Stimulated activated naive CD4-positive, alpha-beta T cell treated with Interleukin-2 at 50 U/mL for 16 hours (primary cell): ENCODE measurements at places on chromosomes 2 and 18.

GRCh38 chr2:200778038-200778437 lies 33.7 kb upstream of the BZW1 start:
- DNase-seq, result no peak

DNA sequence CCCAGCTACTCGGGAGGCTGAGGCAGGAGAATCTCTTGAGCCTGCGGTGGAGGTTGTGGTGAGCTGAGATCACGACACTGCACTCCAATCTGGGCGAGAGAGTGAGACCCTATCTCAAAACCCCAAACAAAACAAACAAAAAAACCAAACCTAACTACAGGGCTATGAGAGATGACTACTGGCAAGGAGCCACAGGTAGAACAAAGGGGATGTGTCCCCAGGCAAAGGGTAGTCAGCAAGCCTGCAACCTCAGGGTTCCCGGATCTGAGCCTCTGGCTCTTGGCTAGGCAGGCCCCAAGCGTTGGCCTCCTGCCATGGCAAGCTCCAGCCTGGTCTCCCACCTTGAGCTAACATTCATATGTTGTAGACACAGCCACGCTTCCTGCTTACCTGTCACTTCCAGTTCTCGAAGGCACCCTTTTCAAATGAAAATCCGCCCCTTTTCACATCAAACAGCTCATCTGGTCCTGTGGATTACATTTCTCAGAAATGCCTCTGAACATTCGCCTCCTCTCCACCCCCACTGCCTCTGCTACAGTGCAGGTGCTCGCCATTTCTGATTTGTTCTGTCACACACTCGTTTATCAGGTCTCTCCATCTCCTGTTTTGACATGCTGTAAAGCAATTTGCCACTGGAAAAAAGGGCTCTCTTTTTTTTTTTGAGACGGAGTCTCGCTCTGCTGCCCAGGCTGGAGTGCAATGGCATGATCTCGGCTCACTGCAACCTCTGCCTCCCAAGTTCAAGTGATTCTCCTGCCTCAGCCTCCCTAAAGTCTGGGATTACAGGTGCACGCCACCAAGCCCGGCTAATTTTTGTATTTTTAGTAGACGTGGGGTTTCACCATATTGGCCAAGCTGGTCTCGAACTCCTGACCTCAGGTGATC lies 13.1 kb upstream of the ACTR3 start:
- peak; percentile 77 for DNase-seq

GRCh38 chr2:101998556-101998895 lies 6.8 kb downstream of the IL1R2 start:
- no peak for DNase-seq

- no peak for DNase-seq
Measured at GRCh38 chr2:27051902-27052645, 606 bp downstream of the AGBL5 start.

DNA sequence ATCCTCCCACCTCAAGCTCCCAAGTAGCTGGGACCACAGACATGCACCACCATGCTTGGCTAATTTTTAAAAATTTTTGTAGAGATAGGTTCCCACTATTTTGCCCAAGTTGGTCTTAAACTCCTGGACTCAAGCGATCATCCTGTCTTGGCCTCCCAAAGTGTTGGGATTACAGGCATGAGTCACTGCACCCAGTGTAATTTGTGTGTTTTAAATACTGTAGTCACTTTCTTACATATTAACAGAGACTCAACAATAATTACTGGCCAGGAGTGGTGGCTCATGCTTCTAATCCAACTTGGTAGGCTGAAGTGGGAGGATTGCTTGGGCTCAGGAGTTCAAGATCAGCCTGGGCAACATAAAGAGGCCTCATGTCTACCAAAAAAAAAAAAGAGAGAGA lies 293.0 kb downstream of the RDH14 start:
- no peak for DNase-seq

GRCh38 chr18:22314420-22314819 lies 103.3 kb downstream of the CTAGE1 start:
- no peak for DNase-seq

GRCh38 chr2:224008702-224009261 lies 30.3 kb downstream of the SERPINE2 start:
- DNase-seq, result no peak

GRCh38 chr2:55618275-55619055 lies 1.0 kb upstream of the PPP4R3B start:
- DNase-seq, result peak; percentile 30

DNA sequence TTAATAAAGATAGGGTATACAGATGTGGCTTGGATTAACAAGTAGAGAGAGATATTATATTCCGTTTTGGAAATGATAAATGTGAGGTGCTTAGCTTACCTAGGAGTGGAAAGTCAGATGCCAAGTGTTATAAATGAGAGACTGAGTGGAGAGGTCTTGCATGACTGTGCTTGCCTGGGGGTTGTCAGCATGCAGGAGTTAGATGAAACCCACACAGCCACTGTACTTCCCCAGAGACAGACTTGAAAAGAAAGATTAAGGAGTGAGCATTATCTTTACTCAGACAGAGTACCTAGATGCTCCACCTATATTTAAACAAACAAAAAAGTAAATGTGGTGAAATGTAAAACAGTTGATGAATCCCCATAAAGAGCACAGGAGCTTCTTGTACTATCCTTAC lies 482.7 kb downstream of the RIT2 start:
- DNase-seq, result no peak

DNA sequence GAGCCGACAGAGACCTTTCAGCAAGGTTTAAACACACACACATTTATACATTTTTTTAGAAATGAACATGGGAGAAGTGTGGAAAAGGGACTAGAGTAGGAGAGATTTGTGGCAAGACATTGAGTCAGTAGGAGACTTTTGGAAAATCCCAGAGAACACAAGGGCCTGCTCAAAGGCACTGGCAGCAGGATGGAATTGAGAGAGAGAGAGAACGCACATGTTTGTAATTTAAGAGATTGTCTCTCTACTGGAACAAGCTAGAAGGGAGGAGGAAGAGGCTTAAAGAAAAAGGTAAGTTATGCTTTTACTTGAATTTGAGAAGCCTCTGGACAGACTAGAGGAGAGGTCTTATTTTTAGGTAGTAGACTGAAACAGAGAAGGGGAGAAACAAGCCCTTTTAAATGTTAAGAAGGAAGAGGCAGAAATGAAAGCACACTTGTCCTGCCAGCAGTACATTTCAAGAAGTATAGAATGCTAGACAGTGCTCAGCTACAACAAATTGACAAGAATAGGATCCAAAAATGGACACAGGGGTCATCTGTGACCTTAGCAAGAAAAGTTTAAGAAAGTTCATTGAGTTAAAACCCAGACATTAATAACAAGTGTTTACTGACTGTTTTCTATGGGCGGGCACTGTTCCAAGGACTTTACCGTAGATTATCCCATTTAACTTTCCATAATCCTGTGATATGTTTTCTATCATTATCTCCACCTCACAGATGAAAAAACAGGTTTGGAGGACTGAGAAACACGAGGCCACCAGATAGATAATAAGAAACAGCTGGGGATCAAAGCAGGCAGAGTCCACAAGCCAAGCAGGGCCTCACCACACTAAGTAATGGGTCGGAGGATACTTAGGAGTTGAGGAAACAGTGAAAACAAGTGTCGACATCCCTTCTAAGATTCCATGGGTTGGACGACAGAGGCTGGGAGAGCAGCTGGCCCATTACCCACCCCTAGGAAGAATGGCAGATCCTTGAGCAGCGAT lies 306.5 kb upstream of the NRP2 start:
- DNase-seq, result no peak

DNA sequence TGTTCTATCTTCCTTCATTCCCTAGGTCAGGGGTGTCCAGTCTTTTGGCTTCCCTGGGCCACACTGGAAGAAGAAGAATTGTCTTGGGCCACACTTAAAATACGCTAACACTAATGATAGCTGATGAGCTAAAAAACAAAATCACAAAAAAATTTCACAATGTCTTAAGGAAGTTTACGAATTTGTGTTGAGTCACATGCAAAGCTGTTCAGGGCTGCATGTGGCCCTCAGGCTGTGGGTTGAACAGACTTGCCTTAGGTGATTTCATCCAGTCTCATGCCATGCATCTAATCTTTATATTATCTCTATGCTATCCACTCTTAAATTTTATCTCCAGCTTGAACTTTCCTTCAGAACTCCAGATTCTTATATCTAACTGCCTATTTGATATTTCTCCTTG lies 80.1 kb downstream of the CCDC85A start:
- DNase-seq, result no peak

- no peak for DNase-seq
Measured at GRCh38 chr2:125870264-125870663, 785.7 kb upstream of the GYPC start.

- no peak for DNase-seq
Measured at GRCh38 chr2:75210409-75210808, 11.1 kb upstream of the TACR1 start.

DNA sequence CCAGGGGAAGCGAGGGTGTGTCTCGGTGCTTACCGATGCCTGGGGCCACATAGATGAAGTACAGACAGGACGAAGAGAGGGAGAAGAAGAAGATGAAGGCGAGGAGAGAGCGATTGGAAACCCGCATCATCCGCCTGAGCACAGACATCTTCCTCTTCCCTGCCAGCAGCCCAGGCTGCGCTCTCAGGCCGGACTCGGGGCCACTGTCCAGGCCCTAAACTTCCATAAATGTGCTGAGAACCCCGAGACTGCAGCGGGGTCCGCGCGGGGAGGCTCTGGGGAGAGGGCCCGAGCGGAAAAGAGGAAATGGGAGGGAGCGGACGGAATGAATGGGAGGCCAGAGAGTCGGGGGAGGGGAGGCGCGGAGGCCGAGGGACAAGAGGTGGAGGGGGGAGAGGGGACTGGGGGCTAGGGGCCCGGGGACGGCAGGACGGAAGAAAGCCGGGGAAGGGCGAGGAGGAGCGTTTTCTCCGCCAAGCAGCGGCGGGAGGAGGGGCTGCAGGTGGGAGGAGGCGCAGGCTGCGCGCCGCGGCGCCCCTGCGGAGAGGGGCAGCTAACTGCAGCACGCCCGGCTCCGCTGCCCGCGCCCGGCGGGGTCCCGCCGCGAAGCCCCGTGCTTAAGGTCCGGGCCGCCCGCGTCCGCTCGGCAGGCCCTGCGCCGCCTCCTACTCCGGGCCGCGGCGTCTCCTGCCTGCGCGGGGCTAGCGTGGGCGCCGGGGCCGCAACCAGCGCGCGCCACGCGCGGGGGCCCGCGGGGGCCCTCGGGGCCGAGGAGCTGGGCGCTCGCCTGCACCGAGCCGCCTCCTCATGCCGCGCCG lies at the start of gene B4GALT6:
B4GALT6 (minus strand) TSS at position 303 of the 818 bp plus-strand sequence; CDS start at position 148, 155 bp downstream.
- DNase-seq, result no peak

GRCh38 chr2:138504546-138505235 lies 3.1 kb downstream of the SPOPL start:
- DNase-seq, result no peak

DNA sequence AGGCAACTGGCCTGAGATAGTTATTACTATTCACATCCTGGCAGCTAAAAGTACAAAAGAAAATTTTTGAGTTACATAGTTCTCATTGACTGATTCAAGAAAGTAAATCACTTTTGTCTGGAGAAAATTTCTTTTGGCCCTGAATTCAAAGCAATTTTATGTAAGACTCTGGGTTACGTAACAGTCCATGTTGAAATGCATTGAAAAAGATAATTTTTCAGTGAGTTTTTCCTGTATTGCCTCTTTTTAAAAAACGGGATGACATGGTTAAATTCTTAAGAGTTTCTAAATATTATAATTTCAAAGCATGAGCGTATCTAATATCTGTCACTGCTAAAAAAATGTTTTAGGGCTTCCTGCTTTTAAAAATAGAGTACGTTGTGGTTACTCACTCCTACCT lies 72.7 kb downstream of the ANKRD12 start:
- DNase-seq, result no peak

DNA sequence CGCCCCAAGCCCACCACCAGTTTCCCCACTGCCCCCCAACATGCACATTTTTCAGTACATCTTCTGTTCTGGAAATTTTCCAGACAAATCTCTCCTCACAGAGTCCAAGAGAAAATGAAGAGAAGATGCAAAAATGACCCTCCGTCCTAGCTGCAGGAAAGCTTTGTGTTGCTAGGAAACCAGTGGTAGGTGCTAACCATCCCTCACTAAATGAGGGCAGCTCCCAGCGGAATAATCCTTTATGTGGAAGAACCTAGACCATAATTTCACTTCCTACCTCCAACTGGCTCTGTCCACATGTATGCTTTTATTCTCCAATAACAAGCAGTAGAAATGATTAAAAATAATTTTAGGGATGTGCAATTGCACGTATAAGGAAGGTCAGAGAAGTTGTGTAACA lies 311.9 kb upstream of the EPHA4 start:
- no peak for DNase-seq

GRCh38 chr18:61244632-61245031 lies 88.6 kb upstream of the CDH20 start:
- no peak for DNase-seq

- DNase-seq, result peak; percentile 96
Measured at GRCh38 chr18:41954827-41955613, at the start of gene PIK3C3. Gene PIK3C3, plus strand, starts transcription at chr18:41955234. Its CDS starts 58 bp downstream, at chr18:41955292.

DNA sequence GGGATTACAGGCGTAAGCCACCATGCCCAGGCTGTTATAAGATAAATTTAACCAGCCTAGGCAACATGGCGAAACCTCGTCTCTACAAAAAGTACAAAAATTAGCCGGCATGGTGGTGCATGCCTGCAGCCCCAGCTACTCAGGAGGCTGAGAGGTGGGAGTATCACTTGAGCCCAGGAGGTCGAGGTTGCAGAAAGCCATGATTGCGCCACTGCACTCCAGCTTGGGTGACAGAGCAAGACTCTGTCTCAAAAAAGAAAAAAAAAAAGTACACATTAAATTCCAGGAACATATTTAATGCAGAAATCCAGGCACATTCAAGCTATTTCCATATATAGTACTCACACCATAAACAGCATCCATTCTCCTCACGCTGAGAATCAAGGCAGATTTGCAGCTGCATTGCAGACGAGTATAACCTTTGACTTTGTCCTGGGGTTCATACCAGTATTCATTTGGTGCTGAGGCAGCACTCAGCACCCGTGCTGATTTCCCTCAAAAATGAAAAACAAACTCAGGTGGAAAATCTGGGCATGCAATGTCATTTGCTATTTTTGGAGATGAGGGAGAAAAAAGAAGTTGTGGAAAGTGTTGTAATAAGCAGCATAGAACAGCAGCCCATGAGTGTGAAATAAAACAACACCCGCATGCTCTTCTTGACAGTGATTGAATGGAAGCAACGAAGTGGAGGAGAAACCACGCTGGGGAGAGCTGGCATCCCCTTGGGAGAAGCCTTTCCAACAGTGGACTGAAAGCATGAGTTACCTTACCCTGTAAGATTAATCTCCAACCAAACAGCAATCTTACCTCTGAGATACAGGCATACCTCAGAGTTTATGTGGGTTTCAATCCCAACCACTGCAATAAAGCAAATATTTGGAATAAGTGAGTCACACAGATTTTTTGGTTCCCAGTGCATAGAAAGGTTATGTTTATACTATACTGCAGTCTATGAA lies 46.8 kb upstream of the ANXA4 start:
- DNase-seq, result no peak

- DNase-seq, result no peak
Measured at GRCh38 chr18:53686965-53687364, 537.5 kb downstream of the MBD2 start.

- no peak for DNase-seq
Measured at GRCh38 chr2:25844089-25844488, 34.2 kb downstream of the ASXL2 start.

GRCh38 chr2:45178854-45179253 lies 169.6 kb upstream of the SIX2 start:
- DNase-seq, result no peak

- no peak for DNase-seq
Measured at GRCh38 chr2:210197720-210198119, 26.5 kb upstream of the KANSL1L start.

GRCh38 chr2:47503481-47504070 lies 100.6 kb downstream of the MSH2 start:
- no peak for DNase-seq

- no peak for DNase-seq
Measured at GRCh38 chr2:30217644-30218337, 13.5 kb upstream of the LBH start.

GRCh38 chr2:219495531-219496122 lies 3.1 kb upstream of the GMPPA start:
- DNase-seq, result peak; percentile 32
